T-helper 2 cell (primary cell): ENCODE measurements at places on chromosomes 16 and 17.

GRCh38 chr17:15918661-15919259 is 26.2 kb upstream of the ADORA2B start:
- DNase-seq, result no peak

DNA sequence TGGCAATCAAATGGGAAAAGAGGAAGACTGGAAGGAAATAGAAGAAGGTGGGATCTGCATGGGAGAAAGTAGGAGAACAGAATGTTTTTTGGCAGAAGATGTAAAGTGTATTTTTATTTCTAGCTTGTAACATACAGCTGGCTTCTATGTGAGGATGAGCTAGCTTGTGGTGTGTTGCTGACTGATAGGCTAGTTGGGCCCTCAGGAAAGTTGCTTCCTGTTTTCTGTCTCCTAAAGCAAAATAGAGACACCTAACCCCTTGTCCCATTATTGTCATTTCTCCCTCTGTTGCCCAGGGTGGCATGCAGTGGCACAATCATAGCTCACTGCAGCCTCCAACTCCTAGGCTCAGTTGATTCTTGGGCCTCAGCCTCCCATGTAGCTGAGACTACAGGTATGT is 15.9 kb downstream of the TNRC6A start:
- no peak for DNase-seq

- DNase-seq, result no peak
Measured at GRCh38 chr17:68273722-68274121, 17.2 kb downstream of the SLC16A6 start.

- DNase-seq, result no peak
Measured at GRCh38 chr16:52283018-52283417, 263.9 kb downstream of the TOX3 start.

- DNase-seq, result no peak
Measured at GRCh38 chr17:8836821-8837562, 30.5 kb downstream of the PIK3R6 start.

- DNase-seq, result no peak
Measured at GRCh38 chr16:73199214-73199613, 151.3 kb upstream of the ZFHX3 start.

- no peak for DNase-seq
Measured at GRCh38 chr17:17696882-17697633, 15.8 kb downstream of the RAI1 start.
